ENCODE measurements at places on chromosomes 16 and 17.

DNA sequence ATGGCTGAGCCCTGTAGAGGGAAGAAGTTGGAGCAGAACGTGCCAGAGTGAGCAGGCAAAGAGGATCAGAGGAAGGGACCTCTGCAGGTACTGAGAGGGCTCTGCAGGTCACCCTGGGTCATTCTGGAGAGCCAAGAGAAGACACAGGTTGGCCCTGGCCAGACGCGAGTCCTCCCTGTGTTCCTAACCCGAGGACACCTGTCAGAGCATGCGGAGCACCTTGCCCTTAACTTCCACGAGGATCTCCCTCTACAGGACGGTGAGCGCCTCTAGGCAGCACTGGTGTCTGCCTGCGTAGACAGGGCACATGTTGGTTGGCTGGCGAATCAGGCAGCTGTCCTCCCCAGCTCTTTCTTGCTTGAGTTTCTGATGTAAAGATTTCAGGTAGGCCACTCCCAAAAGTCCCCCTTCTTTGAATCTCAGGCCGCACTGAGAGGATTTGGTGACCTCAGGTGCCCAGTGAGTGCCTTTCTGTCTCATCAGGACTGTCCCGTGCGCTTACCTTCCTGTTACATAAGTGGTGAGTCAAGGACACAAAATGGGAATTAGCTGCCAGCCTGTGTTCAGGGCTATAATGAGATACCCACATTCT is 45.3 kb downstream of the MPRIP start:
- no peak for DNase-seq

- no peak for DNase-seq
Measured at GRCh38 chr17:51493206-51493605, 232.9 kb downstream of the UTP18 start.

- no peak for DNase-seq
Measured at GRCh38 chr16:23827057-23827456, 8.7 kb upstream of the PRKCB start.

GRCh38 chr16:85955566-85955965 is 56.6 kb downstream of the IRF8 start:
- DNase-seq: no peak

GRCh38 chr17:17698371-17698770 is 17.1 kb downstream of the RAI1 start:
- no peak for DNase-seq

DNA sequence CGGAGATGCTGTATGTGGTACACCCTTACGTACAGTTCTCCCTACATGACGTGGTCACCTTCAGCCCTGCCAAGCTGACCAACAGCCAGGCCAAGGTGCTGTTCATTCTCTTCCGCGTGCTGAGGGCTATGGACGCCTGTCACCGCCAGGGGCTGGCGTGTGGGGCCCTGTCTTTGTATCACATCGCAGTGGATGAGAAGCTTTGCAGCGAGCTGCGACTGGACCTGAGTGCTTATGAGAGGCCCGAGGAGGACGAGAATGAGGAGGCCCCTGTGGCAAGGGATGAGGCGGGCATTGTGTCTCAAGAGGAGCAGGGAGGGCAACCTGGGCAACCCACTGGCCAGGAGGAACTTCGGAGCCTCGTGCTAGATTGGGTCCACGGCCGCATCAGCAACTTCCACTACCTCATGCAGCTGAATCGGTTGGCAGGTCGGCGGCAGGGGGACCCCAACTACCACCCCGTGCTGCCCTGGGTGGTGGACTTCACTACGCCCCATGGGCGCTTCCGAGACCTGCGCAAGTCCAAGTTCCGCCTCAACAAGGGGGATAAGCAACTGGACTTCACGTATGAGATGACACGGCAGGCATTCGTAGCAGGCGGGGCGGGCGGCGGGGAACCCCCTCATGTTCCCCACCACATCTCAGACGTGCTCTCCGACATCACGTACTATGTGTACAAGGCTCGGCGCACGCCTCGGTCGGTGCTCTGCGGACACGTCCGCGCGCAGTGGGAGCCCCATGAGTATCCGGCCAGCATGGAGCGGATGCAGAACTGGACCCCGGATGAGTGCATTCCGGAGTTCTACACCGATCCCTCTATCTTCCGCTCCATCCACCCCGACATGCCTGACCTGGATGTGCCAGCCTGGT is 1.4 kb downstream of the WDR81 start:
- no peak for DNase-seq

GRCh38 chr17:40799859-40800258 is at the start of gene KRT28:
Gene KRT28, minus strand, starts transcription at chr17:40799959. Its CDS starts 66 bp downstream, at chr17:40799893.
- no peak for DNase-seq

DNA sequence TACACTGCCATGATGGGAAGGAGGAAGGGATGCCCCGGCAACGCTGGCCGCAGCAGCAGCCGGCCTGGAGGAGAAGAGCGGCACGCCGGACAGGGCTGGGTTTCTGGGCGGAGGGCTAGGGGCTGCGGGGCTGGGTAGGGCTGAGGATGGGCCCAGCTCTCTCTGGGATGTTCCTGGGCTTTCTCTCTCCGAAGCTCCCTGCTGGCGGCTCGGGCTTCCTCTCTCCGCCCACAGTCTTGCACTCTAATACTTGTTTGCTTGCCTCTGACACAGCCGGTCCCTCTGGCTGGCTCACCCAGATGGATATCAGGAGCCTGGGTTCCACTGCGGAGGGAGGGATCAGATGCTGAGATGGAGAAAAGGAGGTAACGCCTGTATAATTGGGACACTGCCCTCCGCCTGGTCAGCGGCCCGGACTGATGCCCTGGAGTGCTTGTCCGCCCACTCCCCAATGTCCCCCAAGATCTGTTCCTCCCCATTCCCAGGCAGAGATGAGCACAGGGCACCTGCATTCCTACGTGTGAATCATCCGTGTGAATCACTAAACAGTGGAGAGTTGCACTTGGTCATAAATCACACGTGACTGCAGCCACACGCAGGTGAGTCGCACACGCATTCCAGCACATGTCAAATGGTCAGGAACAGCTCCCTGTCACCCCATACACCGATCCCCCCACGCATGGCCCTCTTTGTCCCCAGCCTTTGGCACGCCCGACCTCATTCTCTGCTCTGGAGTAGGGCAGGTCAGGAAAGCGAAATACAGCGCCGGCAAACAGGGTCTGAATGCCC is at the start of gene ALOXE3:
ALOXE3 (minus strand) TSS at position 535 of the 789 bp plus-strand sequence; CDS start at position 11, 524 bp downstream.
- no peak for DNase-seq

DNA sequence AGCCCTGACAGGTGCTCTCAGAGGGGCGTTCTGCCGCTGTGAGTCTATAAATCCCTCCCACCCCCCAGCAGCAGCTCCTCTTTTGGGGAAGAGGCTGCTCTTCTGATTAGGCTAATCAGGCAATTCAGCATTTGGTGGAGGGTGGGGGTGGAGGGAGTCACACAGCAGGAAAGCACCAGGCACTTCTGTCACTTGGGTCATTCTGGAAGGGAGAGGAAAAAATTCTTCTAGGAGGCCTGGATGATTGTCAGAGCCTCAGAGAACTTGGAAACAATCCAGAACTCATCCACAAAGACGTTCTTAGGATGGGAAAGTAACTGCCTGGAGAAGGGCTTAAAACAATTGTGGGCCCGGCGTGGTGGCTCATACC is 7.3 kb upstream of the SSTR2 start:
- DNase-seq: no peak

Measured in effector CD4-positive, alpha-beta T cell (primary cell).